ENCODE measurements at places on chromosomes 3 and 15.
A peak's percentile ranks its signal among the peaks of the same experiment; 100 is the strongest.

- peak; percentile 96 for DNase-seq
These were observed 33.3 kb upstream of the VPS33B start for GRCh38 chr15:91055548-91056331.

- DNase-seq: no peak
These were observed 164.9 kb downstream of the ROBO2 start for GRCh38 chr3:77204788-77205187.

- DNase-seq: no peak
These were observed 73.0 kb downstream of the FAM43A start for GRCh38 chr3:194758716-194759115.

DNA sequence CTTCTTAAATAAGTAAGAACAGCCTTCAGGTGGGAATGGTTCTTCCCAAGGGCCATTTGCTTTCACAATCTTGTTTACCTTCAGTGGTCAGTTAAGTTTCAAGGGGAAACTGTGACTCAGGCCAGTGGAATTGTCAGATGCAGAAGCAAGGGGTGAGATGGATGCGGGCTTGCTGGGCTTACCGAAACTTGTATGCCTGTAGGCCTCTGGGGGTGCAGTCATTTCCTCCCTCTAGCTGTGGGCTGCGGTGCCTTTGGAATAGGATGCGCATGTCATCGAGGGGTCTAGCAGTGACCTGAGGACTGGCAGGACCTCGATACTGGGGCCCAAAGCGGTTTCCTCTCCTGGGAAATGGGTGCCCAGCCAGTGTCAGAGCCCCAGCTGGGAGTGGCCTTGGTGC lies 121.6 kb downstream of the EEFSEC start:
- DNase-seq: no peak

GRCh38 chr15:78171864-78172472 lies 22.8 kb downstream of the IDH3A start:
- DNase-seq: no peak

- no peak for DNase-seq
These were observed 1.6 kb downstream of the BOC start for GRCh38 chr3:113212844-113213375.

- DNase-seq: no peak
These were observed 261.7 kb downstream of the SLC9A9 start for GRCh38 chr3:143586576-143586975.

DNA sequence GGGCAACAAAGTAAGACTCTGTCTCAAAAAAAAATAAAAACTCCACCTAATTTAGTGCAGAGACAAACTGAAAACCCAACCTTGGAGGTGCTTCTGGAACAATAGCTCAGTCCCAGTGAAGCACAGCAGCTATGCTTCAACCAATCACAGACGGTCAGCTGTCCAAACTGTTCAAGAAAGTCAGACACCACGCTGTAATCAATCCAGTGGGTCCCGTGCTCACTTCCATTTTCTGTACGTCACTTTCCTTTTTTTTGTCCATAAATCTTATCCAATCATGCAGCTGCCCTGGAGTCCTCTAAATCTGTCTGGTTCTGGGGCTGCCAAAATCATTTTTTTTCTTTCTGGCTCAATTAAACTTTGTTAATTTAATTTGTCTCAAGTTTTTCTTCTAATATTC lies 93.6 kb upstream of the FAM174B start:
- DNase-seq: no peak

GRCh38 chr15:72128359-72128758 lies 10.2 kb downstream of the SENP8 start:
- no peak for DNase-seq

DNA sequence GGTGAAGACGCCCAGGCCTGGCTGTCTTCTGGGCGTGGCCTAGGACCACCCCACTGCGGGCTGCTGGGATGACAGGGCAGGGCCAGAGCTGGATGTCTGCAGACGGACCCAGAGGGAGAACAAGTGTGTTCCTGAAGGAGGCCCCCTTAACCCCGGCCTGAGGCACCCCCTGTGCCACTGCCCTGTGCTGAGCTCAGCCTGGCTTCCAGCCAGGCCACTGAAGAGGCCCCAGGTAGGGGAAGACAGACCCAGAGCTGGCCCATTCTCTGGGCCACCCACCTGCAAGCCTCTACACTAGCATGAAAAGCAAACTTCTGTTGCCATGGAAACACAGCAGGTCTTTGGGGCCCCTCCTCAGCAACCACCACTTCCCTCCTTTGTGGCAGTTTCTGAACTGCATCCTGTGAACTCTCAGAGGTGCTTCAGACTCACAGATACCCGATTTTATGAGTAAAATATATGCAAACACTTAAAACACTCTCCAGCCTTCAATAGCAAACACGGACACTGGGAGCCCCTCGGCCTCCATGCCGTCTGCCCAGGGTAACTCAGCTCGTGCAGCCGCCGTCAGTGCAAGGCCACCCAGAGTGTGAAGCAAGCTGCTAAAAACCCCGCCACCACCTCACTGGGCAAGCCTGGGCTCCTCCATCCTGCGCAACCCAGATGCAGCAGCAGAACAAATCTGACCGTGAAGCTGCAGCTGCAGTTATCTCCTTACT lies 42.5 kb downstream of the CMTM6 start:
- peak; percentile 82 for DNase-seq

DNA sequence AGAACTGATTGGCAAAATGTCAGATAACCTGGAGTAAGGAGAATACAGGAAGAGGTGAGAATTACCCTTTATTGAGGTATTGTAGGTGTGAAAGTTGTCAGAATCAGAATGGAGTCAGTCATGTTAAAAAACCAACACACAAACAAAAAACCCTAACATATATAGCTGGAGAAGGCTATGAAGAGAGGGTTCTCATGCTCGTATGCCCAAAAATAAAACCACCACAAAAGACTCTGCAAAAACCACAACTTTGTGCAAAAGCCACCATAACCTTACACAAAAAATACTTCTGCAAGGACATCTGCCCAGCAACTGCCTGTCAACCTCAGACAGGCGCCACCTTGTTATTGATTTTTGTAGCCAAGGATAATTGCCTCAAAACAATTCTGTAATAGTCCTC lies 136.0 kb downstream of the CD47 start:
- DNase-seq: no peak

- no peak for DNase-seq
These were observed 7.7 kb upstream of the DIPK2A start for GRCh38 chr3:143963946-143964345.

DNA sequence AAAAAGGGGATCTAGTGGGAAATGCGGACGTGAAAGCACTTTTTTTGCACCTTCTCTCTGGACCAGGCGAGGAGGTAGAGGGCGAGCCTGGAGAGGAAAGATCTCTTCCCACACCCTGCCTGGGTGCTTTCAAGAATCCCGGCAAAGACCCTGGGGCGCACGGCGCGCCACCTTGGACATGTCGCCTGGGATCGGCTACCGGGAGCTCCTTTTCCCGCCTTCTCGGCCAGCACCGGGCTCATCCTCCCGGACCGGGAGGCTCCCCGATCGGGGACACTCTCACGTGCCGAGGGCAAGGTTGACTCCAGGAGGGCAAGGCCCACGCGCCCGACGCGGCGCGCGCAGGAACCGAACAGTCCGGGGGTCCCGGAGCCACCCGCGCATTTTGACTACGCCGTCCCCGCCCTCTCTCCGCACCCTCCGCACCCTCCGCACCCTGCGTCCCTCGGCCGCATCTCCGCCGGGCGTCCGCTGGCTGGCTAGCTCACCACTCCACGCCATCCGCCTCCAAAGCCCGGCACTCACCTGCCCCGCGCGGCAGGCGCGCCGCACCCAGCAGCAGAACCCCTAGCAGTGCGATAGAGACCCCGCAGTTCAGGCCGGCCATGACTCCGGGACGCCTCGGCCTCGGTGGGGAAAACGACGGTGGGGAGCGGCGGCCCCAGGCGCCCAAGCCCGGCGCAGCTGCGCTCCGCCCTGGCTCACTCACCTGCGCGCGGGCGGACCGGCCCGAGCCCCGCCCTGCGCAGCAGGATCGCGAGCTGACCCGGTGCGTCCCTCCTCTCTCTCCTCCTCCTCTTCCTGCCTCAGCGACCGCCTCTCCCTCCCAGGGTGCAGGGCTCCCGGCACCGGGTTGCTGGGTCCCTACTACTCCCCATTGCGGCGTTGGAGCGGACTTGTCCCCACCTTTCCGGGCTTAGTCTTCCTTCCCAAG lies at the start of gene CDCP1:
CDCP1 (minus strand) TSS at position 698 of the 934 bp plus-strand sequence; CDS start at position 607, 91 bp downstream.
- no peak for DNase-seq

DNA sequence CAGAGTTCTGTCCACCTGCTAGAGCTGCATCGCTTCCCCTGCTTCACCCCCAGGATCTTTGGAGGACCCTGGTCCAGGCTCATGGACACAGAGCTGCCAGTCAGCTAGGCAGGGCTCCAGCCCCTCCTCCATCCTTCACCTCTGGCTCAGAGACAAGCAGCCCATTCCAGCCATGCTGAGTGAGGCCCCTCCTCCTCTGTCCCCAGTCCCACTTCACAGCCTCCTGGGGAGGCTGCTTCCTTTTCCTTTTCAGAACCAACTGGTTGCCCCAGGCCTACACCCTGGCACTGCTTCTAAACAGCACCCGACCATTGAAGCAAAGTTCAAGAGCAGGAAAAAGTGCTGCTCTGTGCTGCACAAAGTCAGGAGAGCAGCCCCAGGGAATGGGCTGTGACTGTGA lies 22.2 kb downstream of the IQSEC1 start:
- no peak for DNase-seq

GRCh38 chr3:124607163-124607562 lies 123.1 kb upstream of the UMPS start:
- DNase-seq: no peak

DNA sequence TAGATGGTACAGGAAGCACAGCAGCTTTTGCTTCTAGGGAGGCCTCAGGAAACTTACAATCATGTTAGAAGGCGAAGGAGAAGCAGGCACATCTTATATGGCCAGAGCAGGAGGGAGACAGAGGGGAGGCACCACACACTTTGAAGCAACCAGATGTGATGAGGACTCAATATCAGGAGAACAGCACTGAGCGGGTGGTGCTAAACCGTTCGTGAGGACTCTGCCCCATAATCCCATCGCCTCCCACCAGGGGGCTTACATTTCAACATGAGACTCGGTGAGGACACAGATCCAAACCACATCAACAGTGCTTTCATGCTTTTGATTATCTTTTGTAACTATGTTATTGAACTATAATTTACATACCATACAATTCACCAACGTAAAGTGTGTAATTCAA lies 7.6 kb upstream of the TMEM44 start:
- DNase-seq: peak; percentile 59

DNA sequence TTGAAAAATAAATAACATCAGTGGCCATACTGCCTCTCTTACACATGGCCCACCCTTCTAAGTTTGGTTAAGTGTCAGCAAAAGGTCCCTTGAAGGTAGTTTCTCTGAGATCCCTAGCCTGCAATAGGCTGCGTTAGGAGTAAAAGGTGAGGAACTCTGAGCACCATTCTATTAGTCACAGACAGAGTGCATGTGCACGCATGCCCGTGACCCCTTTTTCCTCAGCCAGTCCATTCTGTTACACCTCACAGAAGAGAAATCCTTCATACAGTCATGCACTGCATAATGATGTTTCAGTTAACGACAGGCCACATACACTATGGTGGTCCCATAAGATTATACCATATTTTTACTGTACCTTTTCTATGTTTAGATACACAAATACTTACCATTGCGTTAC lies 12.5 kb downstream of the RCCD1 start:
- DNase-seq: no peak

DNA sequence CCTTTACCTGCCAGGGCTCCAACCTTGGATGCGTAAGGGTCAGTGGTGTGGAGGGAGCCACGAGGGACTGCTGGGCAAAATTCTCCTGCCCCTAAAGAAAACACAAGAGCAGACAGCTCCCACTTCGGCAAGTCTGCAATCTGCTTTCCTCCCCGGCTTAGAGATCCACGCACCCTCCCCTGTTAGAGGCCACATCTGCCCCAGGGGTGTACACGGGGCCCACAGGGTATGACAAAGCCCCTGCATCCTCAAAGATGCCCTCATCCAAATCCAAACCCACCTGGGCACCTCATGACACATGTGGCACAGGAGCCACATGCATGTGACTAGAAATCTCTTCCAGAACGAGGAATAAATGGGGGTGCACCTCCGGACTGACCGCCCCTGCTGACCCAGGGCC lies 25.5 kb downstream of the ZXDC start:
- DNase-seq: no peak

- DNase-seq: peak; percentile 52
These were observed 7.6 kb downstream of the GDPGP1 start for GRCh38 chr15:90241343-90242192.

GRCh38 chr3:158794936-158795518 lies 6.8 kb upstream of the MFSD1 start:
- DNase-seq: peak; percentile 53

GRCh38 chr3:37286569-37286968 lies 112.2 kb upstream of the LRRFIP2 start:
- DNase-seq: no peak

DNA sequence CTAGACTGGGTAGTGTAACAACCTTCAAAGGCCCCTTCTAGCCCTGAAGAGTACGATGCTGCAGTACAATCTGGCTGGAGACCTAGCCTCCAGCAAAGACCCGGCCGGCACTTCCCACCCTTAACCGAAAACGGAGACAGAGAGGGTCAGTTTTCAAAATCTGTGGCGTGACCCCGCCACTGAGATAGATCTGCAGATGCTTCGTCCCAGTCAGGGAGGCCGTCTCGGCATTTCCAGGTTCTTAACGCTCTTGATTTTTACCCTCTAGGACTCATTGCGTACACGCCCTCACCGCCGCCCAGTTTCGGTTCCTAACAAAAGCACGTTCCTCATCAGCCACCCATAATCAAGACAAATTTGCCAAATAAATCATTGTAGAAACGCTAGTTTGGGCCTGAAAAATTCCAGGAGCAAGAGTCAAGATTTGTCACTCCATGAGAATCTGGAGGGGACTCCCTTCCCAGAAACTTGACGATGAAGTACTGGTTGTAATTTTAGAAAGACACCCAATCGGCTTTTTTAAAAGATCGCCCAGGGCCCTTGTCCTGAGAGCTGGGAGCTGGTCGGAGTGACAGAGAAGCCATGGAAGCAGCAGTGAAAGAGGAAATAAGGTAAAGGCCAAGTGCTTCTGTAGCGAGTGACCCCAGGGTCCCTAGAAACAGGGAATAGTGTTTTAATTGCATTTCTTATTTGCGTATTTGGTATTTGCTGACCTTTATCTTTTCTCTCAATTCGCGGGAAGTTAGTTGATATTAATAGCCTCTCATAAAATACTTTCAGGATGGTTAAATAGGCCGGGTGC lies 868 bp upstream of the TMEM87A start:
- DNase-seq: peak; percentile 59

GRCh38 chr15:90829942-90830440 lies 38.4 kb upstream of the FURIN start:
- DNase-seq: no peak

DNA sequence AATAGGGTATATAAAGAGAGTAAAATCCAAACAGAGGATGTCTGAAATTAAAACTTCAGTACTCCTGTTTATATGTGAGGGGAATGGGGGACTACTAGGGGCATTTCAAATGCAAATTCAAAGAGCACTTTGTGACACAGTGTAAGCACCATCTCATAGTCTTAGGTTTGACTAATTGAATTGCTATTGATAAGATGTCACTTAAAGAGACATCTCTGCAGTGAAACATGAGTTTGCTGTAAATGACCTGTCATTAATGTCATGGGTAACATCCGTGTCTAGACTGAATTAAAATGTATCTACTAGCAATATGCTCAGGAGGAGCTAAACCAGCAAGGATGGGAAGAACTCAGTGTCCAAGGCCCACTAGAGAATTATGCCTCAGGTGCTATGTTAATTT lies 41.0 kb downstream of the ROBO1 start:
- DNase-seq: no peak

GRCh38 chr3:143036557-143036956 lies 35.2 kb downstream of the U2SURP start:
- no peak for DNase-seq
